ENCODE measurements at places on chromosomes 4 and X.
A peak's percentile ranks its signal among the peaks of the same experiment; 100 is the strongest.

DNA sequence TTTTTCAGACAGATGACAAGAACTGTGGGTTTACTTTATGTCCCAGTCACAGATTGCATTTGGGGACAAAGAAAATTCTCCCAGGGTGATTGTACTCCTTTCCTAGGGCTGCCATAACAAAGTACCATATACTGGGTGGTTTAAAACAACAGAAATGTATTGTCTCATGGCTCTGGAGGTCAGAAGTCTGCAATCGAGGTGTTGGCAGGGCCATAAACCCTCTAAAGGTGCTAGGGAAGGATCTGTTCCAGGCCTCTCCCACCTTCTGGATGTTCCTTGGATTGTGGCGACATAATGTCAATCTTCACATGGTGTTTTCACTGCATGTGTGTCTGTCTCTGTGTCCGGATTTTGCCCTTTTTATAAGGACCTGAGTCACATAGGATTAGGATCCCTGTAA lies 12.3 kb downstream of the GEMIN8 start:
- no peak for DNase-seq

DNA sequence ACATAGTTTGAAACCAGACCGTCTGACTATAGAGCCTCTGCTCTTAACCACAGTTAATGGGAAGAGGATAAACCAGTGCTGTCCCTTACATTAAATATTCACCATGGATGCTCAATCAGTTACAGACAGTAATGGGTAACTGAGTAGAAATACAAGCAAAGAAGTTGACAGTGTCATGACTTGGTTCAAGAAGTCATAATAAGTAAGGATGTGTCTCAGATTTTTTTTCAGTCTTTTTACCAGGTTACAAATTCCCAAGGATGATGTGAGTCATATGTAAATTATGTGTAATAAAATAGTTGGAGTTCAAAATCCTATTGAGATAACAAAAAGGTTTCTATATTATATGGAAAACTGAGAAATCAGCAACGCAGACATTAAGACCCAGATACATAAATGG lies 31.1 kb downstream of the ZCCHC4 start:
- no peak for DNase-seq

GRCh38 chr4:66266035-66266434 lies 595.7 kb upstream of the EPHA5 start:
- no peak for DNase-seq

GRCh38 chrX:21989384-21989783 lies 42.7 kb upstream of the PHEX start:
- DNase-seq, result no peak

- DNase-seq, result no peak
Measured at GRCh38 chrX:68627986-68628385, 19.5 kb upstream of the STARD8 start.

GRCh38 chr4:183758061-183758757 lies 99.1 kb downstream of the TRAPPC11 start:
- no peak for DNase-seq

DNA sequence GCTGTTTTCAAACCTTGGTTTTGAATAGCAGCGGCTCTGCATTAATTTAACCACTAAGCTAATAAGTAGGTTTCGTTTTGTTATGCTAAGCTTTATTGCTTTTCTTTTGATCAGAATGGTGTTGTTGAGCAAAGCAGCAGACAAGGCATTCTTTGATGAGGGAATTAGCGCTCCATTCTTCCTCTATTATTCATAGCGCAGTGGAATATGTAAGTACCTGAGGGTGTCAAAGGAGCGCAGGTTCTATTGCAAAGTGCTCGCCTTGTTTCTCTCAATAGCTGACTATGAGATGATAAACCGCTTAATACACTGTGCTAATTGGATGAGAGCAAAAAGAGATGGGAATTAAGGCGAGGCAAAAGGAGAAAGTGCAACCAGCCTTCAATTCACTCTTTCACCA lies 16.3 kb downstream of the ARX start:
- no peak for DNase-seq

DNA sequence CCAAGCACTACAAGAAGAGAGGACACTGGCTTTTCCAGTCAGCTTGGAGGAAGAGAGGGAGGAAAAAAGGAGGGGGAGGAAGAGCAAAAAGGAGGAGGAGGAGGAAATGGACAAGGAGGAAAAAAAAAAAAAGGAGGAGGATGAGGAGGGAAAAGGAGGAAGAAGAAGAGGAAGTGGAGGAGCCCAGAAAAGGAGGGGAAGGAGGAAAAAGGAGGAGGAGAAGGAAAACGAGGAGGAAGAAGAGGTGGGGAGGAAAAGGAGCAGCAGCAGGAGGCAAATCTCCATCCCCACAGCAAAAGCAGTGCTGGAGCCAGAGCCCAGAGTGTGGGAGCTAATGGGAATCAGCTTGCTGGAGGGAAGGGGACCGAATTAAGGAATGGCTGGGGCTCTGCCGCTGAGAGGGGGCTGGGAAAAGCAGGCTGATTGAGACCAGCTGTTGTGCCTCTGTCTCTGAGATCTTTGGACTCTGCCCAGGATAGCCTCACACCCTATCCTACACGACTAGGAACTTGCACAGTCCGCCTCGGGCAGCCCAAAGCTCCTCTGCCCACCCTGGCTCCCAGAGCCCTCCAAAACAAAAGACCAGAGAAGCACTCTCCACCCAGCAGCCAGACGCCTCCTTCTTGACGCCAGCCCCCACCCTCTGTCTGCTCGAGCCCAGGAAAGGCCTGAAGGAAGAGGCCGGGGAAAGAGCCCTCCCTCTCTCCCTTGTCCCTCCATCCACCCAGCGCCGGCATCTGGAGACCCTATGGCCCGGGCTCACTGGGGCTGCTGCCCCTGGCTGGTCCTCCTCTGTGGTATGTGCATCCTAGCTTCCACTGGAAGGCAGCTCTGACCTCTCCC lies at the start of gene XPNPEP2:
Gene XPNPEP2 (plus strand): TSS at position 514 of the 843 bp plus-strand sequence. CDS start 235 bp downstream, at position 749.
- DNase-seq, result no peak

- DNase-seq, result no peak
Measured at GRCh38 chr4:17285747-17286146, 226.1 kb downstream of the QDPR start.

DNA sequence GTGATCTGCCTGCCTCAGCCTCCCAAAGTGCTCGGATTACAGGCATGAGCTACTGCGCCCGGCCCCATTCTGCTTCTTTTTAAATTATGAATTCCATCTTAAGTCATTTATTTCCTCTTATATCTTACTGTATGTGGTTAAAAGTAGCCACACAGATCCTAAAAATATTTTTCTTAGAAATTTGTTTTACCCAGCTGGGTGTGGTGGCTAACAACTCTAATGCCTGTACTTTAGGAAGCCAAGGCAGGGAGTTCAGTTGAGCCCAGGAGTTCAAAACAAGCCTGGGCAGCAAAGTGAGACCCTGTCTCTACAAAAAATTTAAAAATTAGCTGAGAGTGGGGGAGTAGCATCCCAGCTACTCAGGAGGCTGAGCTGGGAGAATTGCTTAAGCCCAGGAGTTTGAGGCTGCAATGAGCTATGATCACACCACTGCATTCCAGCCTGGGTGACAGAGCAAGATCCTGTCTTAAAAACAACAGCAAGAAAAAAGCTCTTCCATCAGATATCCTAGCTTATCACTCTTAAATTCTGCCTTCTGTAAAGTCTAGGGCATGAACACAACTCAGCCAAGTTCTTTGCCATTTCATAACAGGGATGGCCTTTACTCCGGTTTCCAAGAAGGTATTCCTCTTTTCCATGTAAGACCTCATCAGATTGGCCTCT lies 15.1 kb upstream of the AFF1 start:
- peak; percentile 53 for DNase-seq

- no peak for DNase-seq
Measured at GRCh38 chr4:177178246-177178645, 131.4 kb upstream of the NEIL3 start.

- no peak for DNase-seq
Measured at GRCh38 chrX:71215338-71215912, 7.6 kb upstream of the GJB1 start.

DNA sequence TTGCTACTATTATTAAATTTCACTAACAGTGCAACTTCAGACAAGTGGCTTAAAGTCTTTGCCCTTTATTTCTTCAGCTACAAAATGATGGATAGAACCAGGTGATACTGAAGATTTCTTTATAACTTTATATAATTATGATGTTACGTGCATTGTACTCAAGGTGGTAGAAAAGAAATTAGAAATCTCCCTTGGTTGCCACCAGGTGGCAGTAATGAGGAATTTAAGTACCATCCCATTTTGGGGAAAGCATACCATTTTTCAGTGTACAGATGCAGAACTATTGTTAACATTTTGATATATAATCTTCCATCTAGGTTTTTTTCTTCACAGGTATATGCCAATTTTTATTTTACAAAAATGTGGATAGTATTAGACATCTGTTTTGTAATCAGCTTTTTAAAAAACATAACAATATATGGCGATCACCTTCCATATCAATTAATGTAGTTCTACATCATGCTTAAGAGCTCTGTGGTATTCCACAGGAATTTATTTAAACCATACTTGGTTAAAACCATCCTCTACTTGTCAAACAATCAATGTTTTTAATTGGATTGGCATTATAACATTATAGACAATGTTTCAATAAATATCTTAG lies 37.7 kb upstream of the RAB33B start:
- DNase-seq, result peak; percentile 64

GRCh38 chr4:64598066-64598465 lies 188.8 kb upstream of the TECRL start:
- no peak for DNase-seq

DNA sequence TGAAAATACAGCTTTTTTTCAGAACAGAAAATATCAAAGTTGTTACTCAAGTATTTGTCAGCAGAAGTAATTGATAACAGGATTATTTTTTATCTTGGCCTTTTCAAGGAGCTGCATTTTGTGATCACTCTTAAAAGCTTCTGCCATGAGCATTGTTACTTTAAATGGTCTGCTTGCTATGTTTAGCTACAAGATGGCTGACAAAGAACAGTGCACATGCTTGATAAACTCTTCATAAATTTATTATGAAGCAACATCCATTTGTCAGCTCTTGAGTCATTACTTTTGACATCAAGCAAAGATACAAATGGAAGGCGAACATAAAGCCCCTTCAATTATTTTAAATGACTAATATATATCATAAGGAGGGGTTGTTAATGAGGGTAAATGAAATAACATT lies 205.4 kb upstream of the RPS6KA3 start:
- no peak for DNase-seq

DNA sequence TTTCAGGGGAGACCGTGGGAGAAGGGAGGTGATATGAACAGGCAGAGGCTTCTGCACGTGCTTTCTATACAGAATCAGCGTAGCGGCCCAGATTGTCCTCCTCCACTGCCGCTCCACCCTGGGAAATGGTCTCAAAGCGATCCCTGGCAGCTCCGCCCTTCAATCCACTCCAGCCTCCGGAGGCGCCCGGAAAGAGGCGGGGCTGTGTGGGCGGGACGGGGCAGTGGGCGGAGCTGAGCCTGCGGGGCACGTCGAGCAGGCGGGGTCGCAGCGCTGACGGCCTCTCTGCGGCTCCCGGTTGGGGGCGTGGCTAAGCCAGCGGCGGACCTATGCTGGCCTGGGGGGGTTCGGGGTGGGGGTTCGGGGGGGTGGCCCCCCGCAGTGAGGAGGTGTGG lies 210 bp upstream of the SMIM10L2A start:
- DNase-seq, result peak; percentile 65

DNA sequence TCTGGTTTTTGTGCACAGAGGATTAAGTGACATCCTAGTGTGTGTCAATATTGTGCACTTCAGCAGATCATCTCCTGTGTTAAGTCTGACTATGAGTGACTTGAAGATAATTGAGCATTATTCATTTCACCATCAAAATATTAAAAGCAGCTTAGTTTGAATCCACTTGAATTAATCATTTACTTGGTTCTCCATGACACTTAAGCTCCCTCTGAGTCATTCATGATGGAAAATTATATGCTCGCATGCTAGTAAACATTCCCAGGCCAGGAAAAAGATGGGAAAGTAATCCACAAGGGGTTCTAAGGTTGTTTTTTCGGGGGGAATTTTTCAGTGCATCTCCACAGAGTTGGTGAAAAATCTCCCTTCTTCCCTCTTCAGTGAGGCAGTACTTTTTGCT lies 97.2 kb upstream of the EOLA2 start:
- DNase-seq, result no peak

DNA sequence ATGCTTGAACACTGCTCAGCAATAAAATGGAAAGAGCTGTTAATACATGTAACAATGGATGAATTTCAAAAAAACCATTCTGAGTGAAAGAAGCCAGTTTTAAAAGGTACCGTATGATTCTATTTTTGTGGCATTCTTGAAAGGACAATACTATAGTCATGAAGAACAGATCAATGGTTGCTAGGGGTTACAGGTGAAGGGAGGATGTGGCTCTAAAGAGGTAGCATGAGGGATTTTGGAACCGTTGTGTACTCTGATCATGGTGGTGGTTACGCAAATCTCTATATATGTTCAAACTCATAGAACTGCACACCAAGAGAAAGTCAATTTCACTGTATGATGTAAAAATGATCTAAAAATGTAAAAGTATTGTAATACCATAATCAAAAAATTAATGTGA lies 40.0 kb upstream of the CTAG2 start:
- no peak for DNase-seq

- no peak for DNase-seq
Measured at GRCh38 chrX:44828008-44828605, 15.7 kb upstream of the DUSP21 start.

DNA sequence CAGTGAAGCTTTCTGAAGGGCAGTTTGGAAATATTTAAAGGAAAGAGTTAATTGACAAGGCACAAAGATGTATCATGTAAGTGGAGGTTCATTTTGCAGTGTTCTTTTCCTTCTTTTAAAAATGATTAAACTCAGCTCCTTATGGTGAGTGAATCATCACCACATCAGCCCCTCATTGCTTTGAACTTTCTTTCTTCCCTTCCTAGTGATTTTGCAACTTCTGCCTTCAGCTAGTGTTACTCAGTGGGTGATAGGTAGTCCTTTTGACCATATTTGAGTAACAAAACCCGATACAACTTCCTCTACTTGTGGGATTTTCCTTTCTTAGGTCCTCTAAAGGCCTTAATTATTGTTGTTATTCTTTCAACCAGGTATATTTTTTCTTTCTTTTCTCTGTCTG lies 8.2 kb downstream of the ZCCHC4 start:
- DNase-seq, result no peak

DNA sequence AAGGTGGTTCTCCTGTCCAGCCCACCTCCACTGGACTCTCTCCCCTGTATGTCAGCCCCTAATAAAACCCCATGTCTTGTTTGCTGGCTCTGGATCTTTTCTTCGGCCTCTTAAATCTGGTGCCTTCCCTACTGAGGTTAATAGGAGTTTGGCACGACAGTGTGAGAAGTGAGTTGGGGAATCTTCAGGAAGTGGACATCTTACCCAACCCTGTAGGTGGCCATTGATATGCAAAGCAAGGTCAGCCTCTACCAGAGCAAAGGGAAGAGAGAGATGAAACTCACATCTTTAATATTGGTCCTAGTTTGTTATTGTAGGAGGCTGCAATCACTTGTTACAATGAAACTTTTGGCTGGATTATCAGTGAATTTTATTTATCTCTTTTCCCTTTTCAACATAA lies 111.7 kb downstream of the CHRDL1 start:
- DNase-seq, result no peak

DNA sequence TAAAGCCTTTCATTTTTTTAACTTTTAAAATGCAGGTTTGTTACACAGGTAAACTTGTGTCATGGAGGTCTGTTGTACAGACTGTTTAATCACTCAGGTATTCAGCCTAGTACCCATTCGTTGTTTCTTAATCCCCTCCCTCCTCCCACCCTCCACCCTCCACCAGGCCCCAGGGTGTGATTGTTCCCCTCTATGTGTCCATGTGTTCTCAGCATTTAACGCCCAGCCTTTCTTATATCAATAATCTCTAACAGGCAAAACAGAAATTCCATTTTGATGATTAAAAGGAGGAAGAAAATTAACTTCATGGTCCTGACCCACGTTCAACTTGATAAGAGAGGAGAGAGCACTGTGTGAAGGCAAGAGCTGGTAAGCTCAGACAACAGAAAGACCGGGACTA lies 75.1 kb downstream of the TSPAN5 start:
- no peak for DNase-seq

Measured in hematopoietic multipotent progenitor cell treated with erythropoietin and hydrocortisone succinate and interleukin-3 and kit ligand, for 8 days (in vitro differentiated cells).